Stimulated activated CD8-positive, alpha-beta memory T cell treated with anti-CD3 and anti-CD28 coated beads, Interleukin-7, amount 100 ng/mL, for 1 hour (primary cell): ENCODE measurements at places on chromosomes 7 and 10.

DNA sequence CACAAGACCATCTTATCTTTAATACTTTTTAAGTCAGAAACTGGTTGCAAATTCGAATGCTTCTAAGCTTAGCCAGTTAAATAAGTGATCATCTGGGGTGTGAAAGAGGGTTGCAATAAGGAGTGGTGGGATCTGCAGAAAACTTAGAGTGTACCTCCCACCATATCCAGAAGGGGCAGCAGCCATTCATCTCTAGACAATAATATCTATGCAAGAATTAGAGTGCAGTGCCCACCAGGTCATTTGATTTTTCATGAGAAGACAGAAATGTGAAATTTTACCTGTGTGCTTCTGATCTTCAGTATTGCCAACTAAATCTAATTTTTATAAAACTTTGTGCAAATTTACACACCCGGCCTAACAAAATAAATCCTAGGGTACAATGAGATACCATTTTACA, 127.2 kb upstream of the SP4 start:
- DNase-seq, result no peak

GRCh38 chr7:108103558-108104298, 26.4 kb downstream of the LAMB4 start:
- DNase-seq, result no peak

DNA sequence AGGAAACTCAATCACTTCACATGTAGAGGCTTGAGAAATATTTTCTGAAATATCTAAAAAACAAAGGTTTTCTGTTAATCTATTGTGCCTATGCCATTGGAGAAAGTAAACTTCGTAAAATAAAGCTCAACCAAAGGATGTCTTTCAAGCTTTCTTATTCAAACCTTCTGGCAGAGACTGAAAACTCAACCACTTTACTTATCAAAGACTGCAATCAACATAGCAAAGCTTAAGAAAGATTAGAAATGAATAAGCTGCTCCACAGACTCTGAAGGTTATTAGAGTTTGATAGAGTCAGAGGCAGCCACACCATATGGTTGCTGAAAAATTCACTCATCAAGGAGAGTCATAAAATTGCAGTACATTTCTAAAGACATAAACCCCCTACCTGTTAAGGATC, 245.8 kb upstream of the MEOX2 start:
- no peak for DNase-seq

DNA sequence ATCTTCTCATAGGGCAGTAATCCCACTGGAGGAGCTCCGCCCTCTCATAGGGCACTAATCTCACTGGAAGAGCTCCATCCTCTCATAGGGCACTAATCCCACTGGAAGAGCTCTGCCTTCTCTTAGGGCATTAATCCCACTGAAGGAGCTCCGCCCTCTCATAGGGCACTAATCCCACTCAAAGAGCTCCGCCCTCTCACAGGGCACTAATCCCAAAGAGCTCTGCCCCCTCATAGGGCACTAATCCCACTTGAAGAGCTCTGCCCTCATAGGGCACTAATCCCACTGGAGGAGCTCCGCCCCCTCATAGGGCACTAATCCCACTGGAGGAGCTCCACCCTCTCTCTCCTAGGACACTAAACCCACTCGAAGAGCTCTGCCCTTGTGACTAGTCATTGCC, 3.4 kb upstream of the FUOM start:
- no peak for DNase-seq

DNA sequence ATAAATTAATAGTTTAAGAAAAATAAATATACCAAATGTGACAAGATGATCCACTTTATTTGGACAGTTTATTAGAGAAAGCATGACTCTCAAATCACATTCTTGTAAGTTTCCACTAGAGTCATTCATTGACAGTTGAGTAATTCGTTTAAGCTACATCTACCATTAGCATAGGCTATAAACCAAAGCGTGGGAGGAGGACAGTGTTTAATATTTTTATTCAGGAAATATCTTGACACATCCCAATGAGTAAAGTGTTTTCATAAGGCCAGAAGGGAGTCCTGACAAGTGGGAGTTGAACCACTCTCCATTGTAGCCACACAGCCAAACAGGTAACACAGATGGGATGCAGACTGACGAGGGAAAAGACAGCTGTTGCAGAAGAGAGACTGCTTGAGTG, 386.5 kb upstream of the SEMA3D start:
- DNase-seq, result no peak

DNA sequence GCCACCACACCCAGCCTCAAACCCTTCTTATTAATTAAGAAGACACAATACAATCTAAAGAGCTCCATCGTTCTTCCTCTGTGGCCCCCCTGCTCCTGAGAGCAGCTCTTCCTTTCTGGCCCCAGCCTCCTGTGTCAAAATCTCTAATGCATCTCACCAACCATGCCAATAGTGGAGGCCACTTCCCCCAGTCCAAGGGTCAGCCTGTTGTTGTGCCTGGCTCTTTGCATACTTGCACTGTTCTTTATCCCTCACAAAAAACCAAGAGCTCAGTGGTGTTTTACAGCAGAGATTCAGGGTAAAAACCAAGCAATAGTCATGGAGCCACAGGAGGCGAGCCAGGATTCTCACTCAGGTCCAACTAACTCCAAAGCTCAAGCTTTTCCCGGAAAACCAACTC, 190.2 kb downstream of the GFRA1 start:
- no peak for DNase-seq

- DNase-seq, result no peak
These were observed 585.1 kb upstream of the GRM3 start for GRCh38 chr7:86058649-86059048.

- DNase-seq, result no peak
These were observed 72.7 kb downstream of the ELFN1 start for GRCh38 chr7:1742555-1743303.

DNA sequence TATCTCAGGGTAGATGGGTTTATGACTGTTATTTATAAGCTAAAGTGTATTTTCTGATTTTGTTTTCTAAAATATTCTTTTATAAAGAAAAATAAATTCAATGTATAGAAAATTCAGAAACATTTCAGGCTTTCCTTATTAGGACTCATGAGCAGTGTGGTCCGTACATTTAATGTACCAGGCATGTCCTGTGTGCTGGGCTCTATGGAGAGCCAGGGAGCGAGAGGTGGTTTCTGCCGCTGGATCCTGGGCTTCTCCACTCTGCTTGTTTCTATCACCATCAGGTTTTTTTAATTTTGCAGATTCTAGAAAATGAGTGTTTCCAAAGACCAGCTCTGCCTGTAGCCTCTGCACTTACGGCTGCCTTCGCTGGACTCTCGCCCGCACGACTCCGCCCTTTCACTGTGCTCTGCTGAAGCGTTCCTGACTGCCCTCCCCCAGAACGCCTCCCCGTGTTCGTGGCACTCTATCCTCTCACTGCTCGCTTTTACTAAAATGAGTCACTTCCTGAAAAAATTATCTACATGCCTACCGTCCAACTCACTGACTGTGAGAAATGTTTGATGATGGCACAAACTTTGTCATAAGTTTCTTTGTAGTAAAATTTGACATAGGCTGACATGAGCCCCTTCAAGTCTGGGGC, 188.5 kb downstream of the ZMYND11 start:
- DNase-seq, result no peak

DNA sequence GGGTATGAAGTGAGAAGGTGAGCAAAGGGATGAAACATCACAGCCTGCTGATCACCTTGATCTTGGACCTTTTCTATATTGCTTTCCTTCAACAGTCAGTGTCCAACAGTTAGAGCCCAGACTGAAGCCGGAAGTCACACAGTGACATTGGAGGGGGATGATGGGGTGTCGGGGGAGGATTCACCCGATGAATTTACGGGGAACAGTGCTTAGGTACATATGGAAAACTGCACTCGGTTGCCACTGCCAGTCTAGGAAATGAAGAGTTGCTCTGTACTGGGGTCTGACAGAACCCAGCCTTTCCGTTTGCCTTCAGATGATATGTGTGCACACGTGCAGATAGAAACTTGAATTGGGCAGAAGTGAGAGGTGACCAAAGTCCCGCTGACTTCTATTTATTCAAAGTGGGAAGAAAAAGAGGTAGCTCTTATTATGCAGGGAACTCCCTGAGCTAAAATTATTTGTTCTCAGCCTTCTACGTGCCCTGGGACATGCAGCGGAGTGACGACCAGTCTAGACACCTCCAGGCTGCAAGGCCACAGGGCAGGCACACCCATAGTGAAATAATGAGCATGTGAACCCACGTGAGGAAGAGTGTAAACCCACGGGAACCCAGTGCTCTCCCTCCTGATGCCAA, 107.2 kb upstream of the INHBA start:
- DNase-seq, result no peak
